Suprapubic skin (tissue), 4 donors: ENCODE measurements at places on chromosomes 6 and 20. TPM values are rescaled to one million over a fixed set of nuclear protein-coding genes. Genes with fewer than 3 reads are reported as not detected.

Gene ASIP
- not detected for total RNA-seq

Gene FOXQ1
- 101 TPM for total RNA-seq

- no peaks in the 10 kb centered on the region for H3K27me3 ChIP-seq
- peak overlapping the region; percentile 21 for H3K4me3 ChIP-seq
- no peaks in the 10 kb centered on the region for H3K4me1 ChIP-seq
- no peaks in the 10 kb centered on the region for H3K36me3 ChIP-seq
- H3K27ac ChIP-seq = no peak overlapping the region
- DNase-seq = no peak
These were observed 14.2 kb downstream of the NHSL1 start for GRCh38 chr6:138485005-138485545.

DNA sequence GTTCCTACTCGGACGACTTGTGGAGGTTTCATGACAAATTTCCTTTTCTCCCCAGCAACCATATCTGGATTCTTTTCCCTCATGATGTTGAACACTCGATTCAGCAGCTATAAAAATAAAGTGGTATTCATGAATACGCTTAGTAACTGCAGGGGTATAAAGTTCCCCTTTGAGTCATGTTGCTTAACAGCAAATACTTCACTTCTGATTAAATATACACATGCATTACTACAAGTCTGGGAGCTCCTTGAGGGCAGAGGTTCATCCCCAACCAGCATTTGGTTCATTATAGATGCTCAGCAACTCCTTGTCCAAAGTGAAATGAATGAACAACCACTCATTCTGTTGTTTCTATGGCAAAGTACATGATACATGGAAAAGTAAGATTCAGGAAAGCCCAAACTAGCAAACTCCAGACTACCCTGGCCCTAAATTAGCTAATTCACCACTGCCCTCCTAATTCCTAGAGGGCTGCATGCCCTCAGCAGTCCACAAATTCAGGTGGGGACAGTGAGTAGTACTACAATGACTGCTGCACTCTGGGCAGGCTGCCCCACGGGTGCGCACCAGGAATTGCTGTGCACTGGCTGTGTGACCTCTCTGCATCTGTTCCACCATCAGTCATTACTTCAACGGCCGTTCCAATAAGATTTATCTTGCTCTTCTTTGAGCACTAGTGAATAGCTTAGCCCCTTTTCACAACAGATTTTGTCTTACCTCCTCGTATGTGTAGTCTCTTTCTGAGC is 15.2 kb downstream of the EIF2S2 start:
- peaks cover 4% of the 10 kb centered on the region for H3K4me1 ChIP-seq
- no peak for DNase-seq
- H3K36me3 ChIP-seq = peaks cover 98% of the 10 kb centered on the region
- H3K27ac ChIP-seq = no peak overlapping the region
- no peak overlapping the region for H3K4me3 ChIP-seq

DNA sequence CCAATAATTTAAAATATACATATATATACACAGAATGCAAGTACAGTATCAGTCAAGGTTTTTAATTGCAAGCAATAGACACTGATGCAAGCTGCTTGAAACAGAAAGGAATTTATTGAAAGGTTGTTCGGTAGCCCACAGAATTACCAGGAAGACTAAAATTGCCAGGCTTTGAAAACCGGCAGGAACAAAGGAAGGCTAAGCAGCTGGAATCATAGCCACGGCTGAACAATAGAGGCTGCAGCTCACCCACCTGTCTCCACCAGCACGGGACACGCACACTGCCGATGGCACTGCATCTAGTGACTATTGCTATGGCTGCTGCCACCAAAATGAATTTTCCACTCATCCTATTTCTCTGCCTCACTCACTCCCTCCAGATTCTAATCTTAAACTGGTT is 22.0 kb upstream of the L3MBTL3 start:
- H3K36me3 ChIP-seq = no peaks in the 10 kb centered on the region
- no peak for DNase-seq
- H3K27me3 ChIP-seq = no peaks in the 10 kb centered on the region

- no peak for DNase-seq
- no peak overlapping the region for H3K27ac ChIP-seq
- H3K36me3 ChIP-seq = no peaks in the 10 kb centered on the region
- peaks cover 28% of the 10 kb centered on the region for H3K4me1 ChIP-seq
- H3K4me3 ChIP-seq = no peak overlapping the region
- no peaks in the 10 kb centered on the region for H3K27me3 ChIP-seq
These were observed 182.3 kb downstream of the DTNBP1 start for GRCh38 chr6:15480525-15480924.

DNA sequence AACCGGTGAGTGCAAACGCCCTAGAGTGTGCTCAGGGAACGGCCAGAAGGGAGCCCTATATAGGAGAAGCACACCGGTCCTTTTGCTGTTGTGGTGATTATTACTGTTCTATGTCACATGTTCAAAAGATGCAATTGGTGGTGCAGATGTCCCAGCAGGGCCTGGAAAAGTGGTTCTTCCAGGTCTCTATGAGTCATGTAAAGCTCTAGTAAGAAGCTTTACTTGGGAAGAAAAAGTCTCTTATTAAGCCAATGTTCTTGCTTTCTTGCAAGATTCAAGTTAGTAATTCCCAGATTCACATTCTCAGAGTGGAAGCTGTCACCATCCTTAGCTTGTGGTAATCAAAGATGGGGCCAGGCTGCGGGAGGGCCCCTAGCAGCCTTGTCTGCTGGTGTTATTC is 23.3 kb downstream of the EDN3 start:
- no peaks in the 10 kb centered on the region for H3K36me3 ChIP-seq
- H3K4me3 ChIP-seq = no peak overlapping the region
- H3K27ac ChIP-seq = peak overlapping the region; percentile 15
- no peak for DNase-seq
- H3K4me1 ChIP-seq = peaks cover 4% of the 10 kb centered on the region

DNA sequence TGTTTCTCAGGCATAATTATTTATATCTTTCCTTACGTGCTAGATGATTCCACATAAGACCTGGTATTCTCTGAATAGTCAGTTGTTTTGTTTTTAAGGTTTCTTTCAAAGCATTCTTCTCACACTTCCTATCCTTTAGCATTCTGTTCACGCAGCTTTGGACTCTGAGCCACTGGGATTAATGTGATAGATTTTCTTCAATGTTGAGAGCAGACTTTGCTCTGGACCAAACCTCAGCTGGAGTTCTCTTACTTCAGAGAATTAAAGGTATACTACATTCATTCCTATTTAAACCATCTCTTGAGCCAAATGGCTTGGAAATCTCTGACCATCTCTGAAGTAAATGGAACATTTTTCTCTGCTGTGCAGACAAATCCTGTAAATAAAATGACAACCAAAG is 70.7 kb upstream of the TRAF3IP2 start:
- no peak overlapping the region for H3K27ac ChIP-seq
- DNase-seq = no peak
- no peaks in the 10 kb centered on the region for H3K27me3 ChIP-seq

DNA sequence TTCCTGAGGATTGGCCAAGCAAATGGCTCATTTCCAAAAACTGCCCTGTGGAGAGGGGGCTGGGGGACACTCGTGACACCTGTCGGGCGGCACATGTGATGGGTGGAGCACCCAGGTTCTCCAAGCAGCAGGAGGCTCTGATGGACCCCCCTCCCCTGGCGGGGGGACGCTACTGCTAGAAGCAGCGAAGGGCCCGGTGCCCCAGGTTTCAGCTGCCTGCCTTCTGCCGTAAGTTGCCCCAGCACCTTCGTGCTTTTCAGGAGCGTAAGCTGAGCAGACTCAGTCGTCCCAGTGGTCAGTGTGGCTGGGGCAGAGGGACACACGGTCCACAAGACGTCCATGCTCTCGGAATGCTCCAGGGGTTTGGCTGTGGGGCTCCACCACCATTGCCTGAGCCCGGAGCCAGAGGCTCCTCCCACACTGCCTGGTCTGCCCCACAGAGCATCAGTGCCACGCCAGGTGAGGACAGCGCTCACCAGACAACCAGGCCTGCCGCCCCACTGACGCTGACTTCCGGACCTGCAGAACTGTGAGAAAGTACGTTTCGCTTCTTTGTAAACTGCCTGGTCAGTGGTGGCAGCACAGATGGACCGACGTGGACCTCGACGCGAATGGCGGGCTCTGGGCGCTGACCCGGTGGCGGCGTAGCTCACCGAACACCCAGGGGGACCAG is 4.1 kb upstream of the ADRM1 start:
- no peak for DNase-seq
- peaks cover 41% of the 10 kb centered on the region for H3K36me3 ChIP-seq
- no peak overlapping the region for H3K4me3 ChIP-seq

Gene SLC17A3
- not detected for total RNA-seq

Gene MRAP2
- total RNA-seq = 1.2 TPM

DNA sequence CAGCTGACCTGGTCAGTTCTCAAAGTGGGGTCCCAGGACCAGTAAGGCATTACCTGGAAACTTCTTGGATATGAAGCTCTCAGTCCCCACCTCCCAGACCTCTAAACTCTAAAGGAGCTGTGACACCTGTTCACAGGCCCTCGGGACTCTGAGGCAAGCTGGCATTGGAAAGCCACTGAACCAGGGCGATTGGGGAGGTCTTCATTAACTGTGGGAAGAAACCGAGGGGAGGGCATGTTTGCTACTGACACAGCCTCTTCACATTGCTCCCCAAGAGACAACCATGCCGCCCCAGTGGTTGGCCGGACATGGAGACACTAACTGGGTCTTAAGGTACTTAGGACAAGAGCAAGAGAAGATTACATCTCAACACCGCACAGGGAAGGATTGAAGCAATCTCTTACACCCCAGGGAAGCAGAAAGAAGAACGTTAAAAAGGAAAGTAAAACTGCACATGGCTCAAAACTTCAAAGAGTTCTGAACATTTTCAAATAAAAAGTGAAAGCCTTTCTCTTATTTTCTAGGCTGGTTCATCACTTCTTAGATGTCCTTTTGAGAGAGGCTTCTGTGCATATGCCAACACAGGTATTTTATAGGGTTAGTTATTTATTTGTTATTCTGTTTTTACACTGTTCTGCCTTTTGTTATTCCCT is 210.0 kb upstream of the CST7 start:
- no peak overlapping the region for H3K4me3 ChIP-seq
- no peaks in the 10 kb centered on the region for H3K27me3 ChIP-seq
- no peaks in the 10 kb centered on the region for H3K36me3 ChIP-seq
- no peaks in the 10 kb centered on the region for H3K4me1 ChIP-seq

GRCh38 chr6:117781550-117781949 is 106.3 kb downstream of the NUS1 start:
- H3K27me3 ChIP-seq = no peaks in the 10 kb centered on the region
- no peaks in the 10 kb centered on the region for H3K4me1 ChIP-seq
- H3K4me3 ChIP-seq = no peak overlapping the region
- no peaks in the 10 kb centered on the region for H3K36me3 ChIP-seq

GRCh38 chr6:30741063-30741779 is 1.3 kb downstream of the FLOT1 start:
- H3K27ac ChIP-seq = peak overlapping the region; percentile 96
- peak overlapping the region; percentile 79 for H3K4me3 ChIP-seq
- DNase-seq = no peak
- no peaks in the 10 kb centered on the region for H3K27me3 ChIP-seq
- peaks cover 38% of the 10 kb centered on the region for H3K36me3 ChIP-seq

- H3K4me3 ChIP-seq = peak overlapping the region; percentile 76
- peaks cover 30% of the 10 kb centered on the region for H3K4me1 ChIP-seq
- no peaks in the 10 kb centered on the region for H3K36me3 ChIP-seq
- H3K27me3 ChIP-seq = no peaks in the 10 kb centered on the region
- peak overlapping the region; percentile 99 for H3K27ac ChIP-seq
These were observed 4.2 kb upstream of the HIVEP1 start for GRCh38 chr6:12007887-12008286.

Gene RBM24
- total RNA-seq = 0.47 TPM

DNA sequence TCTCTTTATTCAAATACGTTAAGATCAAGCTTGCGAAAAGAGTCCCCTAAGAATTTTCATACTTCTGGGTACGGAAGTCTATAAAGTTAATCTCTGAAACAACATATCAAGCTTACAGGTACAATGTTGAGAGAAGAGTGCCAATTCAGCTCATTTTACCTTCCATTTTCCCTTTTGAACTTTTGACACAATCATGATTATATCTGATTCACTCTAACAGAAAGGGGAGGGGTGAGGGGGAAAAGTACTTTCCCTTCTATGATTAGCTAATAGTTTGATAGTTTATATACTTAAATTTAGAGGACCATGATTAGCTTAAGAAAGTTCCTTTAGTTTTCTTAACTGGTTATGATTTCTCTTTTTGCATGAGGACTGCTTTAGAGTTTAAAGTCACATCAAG is 33.5 kb downstream of the SNX3 start:
- no peak for DNase-seq
- no peak overlapping the region for H3K27ac ChIP-seq

Gene XKR7
- total RNA-seq = not detected

DNA sequence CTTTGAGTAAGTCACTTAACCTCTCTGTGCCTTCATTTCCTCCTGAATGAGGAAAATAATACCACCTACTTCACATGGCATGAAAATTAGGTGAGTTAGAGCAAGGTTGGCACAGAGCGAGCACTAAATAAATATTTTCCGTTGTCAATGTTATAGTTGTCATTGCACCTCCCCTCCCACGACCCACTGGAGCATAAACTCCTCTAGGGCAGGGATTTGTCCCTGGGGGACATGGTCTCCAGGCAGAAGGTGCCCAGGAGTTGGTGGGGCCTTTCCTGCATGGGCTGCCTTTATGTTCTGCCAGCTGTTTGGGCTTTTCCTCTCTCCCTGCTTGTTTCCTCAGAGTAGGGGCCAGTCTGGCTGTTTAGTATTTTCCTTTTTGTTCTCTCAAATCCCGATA is 1.3 kb upstream of the ANGPT4 start:
- H3K4me1 ChIP-seq = peaks cover under 1% of the 10 kb centered on the region
- no peak overlapping the region for H3K27ac ChIP-seq
- H3K4me3 ChIP-seq = no peak overlapping the region
- no peaks in the 10 kb centered on the region for H3K36me3 ChIP-seq
- H3K27me3 ChIP-seq = peaks cover 25% of the 10 kb centered on the region

GRCh38 chr6:110622912-110623578 is 146.6 kb upstream of the SLC22A16 start:
- no peaks in the 10 kb centered on the region for H3K27me3 ChIP-seq
- no peaks in the 10 kb centered on the region for H3K4me1 ChIP-seq
- H3K27ac ChIP-seq = no peak overlapping the region
- DNase-seq = no peak
- H3K4me3 ChIP-seq = no peak overlapping the region

GRCh38 chr6:21142741-21143140 is 450.8 kb upstream of the SOX4 start:
- no peak overlapping the region for H3K27ac ChIP-seq
- H3K36me3 ChIP-seq = no peaks in the 10 kb centered on the region
- no peak for DNase-seq
- H3K27me3 ChIP-seq = no peaks in the 10 kb centered on the region
- no peak overlapping the region for H3K4me3 ChIP-seq

- H3K36me3 ChIP-seq = no peaks in the 10 kb centered on the region
- H3K4me1 ChIP-seq = no peaks in the 10 kb centered on the region
- no peak overlapping the region for H3K27ac ChIP-seq
- H3K27me3 ChIP-seq = no peaks in the 10 kb centered on the region
- H3K4me3 ChIP-seq = no peak overlapping the region
These were observed 17.2 kb upstream of the SH3BGRL2 start for GRCh38 chr6:79613912-79614311.

Gene ZSCAN23
- total RNA-seq = not detected

GRCh38 chr6:27178407-27178730 is 69.1 kb upstream of the PRSS16 start:
- H3K36me3 ChIP-seq = no peaks in the 10 kb centered on the region
- H3K27ac ChIP-seq = peak overlapping the region; percentile 71
- DNase-seq = no peak
- no peaks in the 10 kb centered on the region for H3K27me3 ChIP-seq
- H3K4me3 ChIP-seq = peak overlapping the region; percentile 94
- H3K4me1 ChIP-seq = peaks cover 17% of the 10 kb centered on the region

Gene EPB41L1
- 27.9 TPM for total RNA-seq

Gene KCNK16
- not detected for total RNA-seq
